ENCODE measurements at places on chromosomes 13 and 19.

DNA sequence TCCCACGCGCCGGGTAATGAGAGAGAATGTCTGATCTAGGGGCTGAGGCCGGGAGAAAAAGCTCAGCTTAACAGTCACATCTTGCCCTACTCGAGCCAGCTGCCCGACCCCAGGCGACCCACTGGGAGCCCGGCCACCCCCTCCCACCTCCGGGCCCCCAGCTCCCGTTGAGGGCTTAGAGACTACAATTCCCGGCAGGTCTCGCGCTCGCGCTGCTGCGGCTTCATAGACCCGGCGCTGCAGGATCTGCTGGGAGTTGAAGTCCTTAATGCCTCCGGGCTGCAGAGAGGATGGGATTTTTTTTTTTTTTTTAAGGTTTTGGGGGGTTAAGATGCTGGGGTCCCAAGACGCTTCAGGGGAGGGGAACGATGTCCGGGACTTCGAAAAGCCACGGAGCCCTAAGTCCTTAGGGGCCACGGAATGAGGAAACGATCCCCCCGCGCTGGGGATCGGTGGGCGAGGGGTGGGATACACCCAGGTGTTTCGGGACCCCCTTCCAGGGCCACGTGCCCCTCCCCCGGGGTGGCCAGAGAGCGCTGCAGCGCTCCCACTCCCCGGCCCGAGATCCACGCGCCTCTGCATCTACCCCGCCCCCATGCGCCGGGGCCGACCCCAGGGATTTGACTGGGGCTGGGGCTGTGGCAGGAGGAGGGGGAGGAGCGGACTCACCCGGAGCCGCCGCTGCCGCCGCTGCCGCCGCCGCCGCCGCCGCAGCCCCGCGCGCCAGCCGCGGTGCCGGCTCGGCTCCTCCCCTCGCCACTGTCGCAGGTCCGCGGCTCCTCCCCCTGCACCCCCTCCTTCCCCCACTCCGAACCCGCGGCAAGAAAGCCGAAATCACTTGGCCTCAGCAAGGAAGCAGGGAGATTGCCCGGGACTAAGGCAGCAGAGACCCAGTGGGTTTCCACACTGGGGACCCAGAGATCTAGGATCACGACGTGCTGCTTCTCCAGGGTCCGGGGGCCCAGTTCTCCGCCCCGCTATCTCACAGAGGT lies at the start of gene SYT3:
TSS of gene SYT3 (minus strand) at position 761 of the 992 bp plus-strand sequence. CDS start 2,470 bp downstream, outside the sequence.
- DNase-seq = peak; percentile 88

DNA sequence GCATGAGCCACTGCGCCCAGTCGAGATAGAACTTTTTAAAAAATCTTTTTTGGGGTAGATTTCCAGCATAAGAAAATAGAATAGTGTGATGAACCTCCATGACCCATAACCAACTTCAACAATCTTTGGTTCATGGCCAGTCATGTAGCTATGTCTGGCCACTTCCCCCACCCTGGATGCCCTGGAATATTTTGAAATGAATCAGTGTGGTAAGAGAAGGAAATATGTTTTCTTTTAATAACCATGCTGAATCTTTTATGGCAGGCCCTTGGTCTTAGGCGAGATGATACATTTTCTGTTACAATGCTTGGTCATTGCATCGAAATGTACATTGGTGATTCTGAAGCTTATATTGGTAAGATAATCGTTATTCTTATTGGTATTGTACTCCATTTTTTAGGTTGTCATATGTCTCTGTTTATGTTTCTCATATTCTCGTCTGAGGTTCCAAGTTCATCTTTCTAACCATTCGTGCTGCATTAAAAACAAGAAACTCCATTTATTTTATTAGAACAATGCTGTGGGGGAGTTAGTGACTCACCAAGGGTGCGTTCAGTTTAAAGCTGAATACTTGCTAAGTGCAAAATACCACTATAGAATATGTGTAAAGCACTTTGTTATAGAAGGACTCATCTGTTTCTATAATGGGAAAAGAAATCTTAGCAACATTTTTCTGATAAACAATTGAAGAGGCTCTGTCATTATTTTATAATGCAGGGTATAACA lies 16.4 kb upstream of the UPF3A start:
- DNase-seq = no peak

GRCh38 chr13:32019612-32020233 lies 11.9 kb upstream of the FRY start:
- DNase-seq = peak; percentile 69

GRCh38 chr19:13799669-13800068 lies 4.4 kb downstream of the ZSWIM4 start:
- DNase-seq = no peak

GRCh38 chr19:55678121-55678671 lies 3.2 kb downstream of the EPN1 start:
- no peak for DNase-seq

DNA sequence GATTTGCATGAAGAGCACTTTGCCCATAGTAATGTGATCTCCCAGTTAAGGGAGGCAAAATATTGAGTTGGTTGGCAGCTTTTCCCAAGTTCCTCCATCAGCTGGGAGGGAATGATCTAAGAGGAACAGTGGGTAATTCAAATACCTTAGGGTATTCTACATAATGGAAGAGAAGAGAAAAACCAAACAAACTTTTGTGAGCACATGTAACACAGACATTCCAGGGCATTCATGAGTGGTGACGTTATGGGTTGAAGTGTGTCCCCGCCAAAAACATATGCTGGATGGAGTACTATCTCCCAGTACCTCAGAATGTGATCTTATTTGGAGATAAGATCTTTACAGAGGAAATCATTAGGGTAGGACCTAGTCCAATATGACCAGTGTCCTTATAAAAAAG lies 220.1 kb downstream of the FOXO1 start:
- no peak for DNase-seq

DNA sequence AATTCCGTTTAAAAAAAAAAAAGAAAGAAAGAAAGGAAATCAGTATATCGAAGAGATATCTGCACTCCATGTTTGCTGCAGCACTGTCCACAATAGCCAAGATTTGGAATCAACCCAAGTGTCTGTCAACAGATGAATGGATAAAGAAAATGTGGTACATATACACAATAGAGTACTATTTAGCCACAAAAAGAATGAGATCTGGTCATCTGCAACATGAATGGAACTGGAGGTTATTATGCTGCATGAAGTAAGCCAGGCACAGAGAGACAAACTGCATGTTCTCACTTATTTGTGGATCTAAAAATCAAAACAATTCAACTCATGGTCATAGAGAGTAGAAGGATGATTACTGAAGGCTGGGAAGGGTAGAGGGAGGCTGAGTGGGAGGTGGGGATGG lies 16.3 kb downstream of the ZNF565 start:
- no peak for DNase-seq

GRCh38 chr13:45219938-45220375 lies 19.1 kb upstream of the KCTD4 start:
- no peak for DNase-seq

GRCh38 chr19:46931202-46931601 lies 70.4 kb downstream of the ARHGAP35 start:
- DNase-seq = no peak

DNA sequence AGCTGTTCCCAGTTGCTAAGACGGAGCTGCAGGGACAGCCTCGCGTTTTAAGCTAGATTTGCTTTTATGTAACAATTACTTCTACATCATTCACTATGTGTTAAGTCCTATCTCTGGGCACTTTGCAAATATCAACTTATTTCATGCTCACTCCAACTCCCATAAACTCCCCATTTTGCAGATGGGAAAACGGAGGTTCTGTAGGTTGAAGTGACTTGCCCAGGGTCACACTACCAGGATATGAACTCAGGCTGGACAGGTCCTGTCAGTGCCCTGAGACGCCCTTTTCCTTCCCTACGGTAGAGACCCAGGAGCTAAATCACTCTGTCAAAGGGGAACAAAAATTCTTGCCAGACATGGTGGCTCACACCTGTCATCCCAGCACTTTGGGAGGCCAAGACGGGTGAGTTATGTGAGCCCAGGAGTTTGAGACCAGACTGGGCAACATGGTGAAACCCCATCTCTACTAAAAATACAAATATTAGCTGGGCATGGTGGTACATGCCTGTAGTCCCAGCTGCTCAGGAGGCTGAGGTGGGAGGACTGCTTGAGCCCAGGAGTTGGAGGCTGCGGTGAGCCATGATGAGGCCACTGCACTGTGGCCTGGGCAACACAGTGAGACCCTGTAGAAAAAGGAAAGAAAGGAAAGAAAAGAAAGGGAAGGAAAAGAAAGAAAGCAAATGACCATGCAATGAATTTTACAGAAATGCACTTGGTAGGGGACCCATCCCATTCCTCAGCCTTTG lies 14.5 kb upstream of the NFIC start:
- DNase-seq = no peak

- no peak for DNase-seq
These were observed 22.0 kb downstream of the NOTCH3 start for GRCh38 chr19:15178629-15179308.

GRCh38 chr13:41012536-41012935 lies 6.6 kb downstream of the ELF1 start:
- DNase-seq = no peak

DNA sequence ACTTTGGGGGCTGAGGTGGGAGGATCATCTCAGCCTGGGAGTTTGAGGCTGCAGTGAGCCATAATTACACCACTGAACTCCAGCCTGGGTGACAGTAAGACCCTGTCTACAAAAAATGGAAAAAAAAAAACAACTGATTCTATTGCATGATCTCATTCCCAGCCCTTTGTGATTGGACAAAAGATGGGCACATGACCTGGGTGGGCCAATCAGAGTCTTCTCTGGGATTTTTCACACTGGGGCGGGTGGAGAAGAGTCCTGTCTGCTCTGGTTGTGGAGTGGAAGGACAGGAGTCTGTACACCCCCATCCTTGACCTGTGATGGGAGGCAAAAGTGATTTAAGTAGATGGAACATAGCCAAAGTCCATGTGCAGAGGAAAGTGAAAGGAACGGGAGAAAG lies 170.5 kb downstream of the UQCRFS1 start:
- no peak for DNase-seq

GRCh38 chr19:4768934-4769777 lies 22.4 kb upstream of the FEM1A start:
- peak; percentile 92 for DNase-seq

- no peak for DNase-seq
These were observed 491.7 kb upstream of the SLC10A2 start for GRCh38 chr13:103557878-103558277.

GRCh38 chr13:31408927-31409326 lies 209.2 kb downstream of the B3GLCT start:
- DNase-seq = no peak

DNA sequence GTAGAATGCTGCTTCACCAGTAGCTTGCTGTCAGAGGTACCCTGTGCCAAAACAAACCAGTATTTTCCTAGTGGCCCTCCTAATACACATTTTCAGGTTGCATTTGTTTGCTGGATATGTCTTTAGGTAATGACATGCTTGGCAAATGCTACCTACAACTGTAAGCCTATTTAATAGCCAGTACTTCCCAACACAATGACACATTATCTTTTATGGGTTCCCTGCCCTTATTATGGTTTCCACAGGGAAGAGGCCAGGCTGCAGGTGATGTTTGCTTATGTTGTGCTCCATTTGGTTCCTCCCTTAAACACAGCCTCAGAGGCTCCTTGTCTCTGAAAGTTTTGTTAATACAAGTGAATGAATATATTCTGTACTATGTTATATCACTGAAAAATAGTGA lies 24.7 kb downstream of the FRY start:
- no peak for DNase-seq

- DNase-seq = peak; percentile 75
These were observed 501 bp downstream of the GTPBP3 start for GRCh38 chr19:17337675-17338432.

DNA sequence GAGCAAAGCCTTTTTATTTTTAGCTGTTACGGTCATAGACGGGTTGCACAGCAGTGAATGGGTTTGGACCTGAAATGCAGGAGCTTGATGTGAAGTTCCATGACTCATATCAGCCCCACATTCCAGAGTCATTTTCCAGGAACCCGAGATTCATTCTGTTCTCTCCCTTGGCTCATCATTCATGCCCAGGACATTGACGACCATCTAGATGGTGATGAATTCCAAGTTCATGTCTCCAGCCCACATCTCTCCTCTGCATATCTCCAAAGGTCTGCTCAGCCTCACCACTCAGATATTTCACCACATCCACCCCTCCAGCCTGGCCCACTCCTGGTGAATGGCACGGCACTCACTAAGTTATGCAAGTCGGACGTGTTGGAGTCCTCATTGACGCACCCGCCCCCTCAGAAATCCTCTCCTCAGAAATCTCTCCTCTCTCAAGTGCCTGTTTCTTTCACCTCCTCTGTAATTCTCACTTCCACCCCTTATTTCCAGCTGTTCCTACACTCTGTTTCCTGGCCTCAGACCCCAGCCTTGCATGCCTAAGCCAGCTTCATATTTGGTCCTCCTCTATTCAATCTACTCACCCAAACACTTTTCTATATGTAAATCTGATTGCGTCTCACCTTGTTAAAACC lies 83.1 kb downstream of the ALOX5AP start:
- DNase-seq = no peak

DNA sequence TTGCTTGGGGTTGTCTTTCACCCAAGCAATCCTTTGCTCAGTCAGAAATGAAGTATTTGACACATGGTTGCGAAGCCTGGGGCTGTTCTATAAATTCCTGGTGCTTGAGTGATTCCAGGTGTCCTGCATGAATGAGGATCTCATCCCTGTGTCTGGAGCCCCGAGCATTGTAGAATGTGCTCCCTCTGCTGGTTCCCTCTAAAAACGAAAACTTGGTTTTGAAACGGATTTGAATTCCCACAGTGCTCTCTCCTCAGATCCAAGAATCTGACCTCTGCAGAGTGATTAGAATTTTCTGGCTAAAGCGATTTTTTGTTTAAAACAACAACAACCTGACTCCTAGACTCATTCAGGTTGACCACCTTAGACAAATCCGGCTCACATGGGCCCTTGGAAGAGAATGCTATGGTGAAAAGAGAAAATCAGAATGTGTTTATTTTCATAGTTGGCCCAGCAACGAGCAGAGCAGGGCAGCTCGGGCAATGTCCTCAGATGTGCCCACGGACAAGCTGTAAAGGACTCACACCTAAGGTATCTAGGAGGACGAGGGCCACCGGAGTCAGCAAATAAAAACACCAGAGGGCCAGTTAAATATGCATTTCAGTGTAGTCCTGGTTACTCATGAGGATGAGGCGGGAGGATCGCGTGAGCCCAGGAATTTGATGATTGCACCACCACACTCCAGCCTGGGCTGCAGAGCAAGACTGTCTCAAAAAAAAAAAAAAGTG lies 8.7 kb upstream of the ATP12A start:
- DNase-seq = peak; percentile 66

- no peak for DNase-seq
These were observed 26.9 kb upstream of the CYP2A7 start for GRCh38 chr19:40908976-40909375.

GRCh38 chr19:44818466-44819031 lies 9.6 kb downstream of the BCAM start:
- no peak for DNase-seq

- no peak for DNase-seq
These were observed 180.7 kb downstream of the TDRD3 start for GRCh38 chr13:60577761-60578160.

- peak; percentile 83 for DNase-seq
These were observed 50.3 kb upstream of the SIN3B start for GRCh38 chr19:16778796-16779411.

DNA sequence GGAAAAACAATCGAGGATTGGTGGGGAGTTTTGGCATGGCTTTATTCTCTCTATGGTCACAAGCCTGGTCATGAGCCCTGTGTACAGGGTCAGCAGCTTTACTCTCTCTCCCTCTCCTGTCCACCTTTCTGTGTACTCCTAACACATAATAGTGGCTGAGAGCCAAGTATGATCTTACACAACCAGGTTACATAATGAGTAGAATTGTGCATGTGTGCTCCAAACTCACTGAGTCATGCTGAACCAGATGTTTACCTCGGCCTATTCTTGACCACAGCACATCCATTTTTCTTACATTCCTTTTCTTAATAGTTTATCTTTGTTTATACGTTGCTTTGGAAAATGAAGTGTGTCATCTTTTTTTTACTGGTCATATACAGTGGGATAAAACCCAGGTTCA lies 53.1 kb downstream of the ZNF254 start:
- no peak for DNase-seq

Measured in D341Med (cell line).